Neural progenitor cell (in vitro differentiated cells): ENCODE measurements at places on chromosomes 2 and 18. TPM values are rescaled to one million over a fixed set of nuclear protein-coding genes. Genes with fewer than 3 reads are reported as not detected.
A peak's percentile ranks its signal among the peaks of the same experiment; 100 is the strongest.

DNA sequence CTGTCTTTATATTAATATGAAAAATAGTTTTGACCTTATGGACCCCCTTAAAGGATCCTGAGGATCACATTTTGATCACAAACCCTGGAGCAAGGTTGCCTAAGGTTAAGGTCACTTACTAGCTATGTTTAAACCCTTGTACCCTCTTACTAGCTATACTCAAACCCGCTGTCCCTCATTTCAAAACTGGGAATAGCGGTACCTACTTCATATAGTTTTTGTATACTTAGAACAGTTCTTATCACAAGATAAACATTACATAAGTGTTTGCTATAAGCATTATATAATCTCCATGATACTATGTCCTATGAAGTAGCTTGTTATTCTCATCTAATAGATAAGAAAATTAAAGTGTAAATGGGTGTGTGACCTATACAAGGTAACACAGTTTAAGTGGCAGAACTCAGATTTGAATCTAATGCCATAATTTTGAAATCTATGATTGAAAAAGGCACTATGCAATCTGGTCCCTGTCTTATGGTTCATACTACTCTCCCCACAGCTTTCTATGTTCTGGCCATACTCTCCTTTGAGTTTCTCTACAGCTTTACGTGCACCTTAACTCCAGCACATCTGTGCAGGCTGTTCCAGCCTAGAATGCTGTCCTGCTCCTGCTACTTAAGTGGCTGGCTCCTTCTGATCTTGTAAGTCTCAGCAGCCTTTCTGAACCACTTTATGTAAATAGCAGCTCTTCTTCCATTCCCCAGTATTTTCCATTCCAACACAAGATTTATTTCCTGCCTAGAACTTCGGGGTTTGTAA is 30.4 kb downstream of the HYCC2 start:
- no peaks in the 10 kb centered on the region for H3K4me1 ChIP-seq
- DNase-seq, result no peak
- H3K27ac ChIP-seq, result no peak overlapping the region
- H3K27me3 ChIP-seq, result no peaks in the 10 kb centered on the region
- no peak overlapping the region for H3K4me3 ChIP-seq
- no peaks in the 10 kb centered on the region for H3K36me3 ChIP-seq

C2orf66 gene
- 0.15 and 0.43 TPM in 2 replicates for total RNA-seq

- H3K27me3 ChIP-seq, result no peaks in the 10 kb centered on the region
- H3K4me1 ChIP-seq, result no peaks in the 10 kb centered on the region
- no peaks in the 10 kb centered on the region for H3K36me3 ChIP-seq
- H3K27ac ChIP-seq, result no peak overlapping the region
- peak; percentile 33 for DNase-seq
These were observed 71.0 kb upstream of the DAPL1 start for GRCh38 chr2:158723921-158724802.

SF3B1 gene
- total RNA-seq, result 462 and 787 TPM in 2 replicates

- no peak overlapping the region for H3K4me3 ChIP-seq
- no peak overlapping the region for H3K27ac ChIP-seq
- peaks cover 3% of the 10 kb centered on the region for H3K4me1 ChIP-seq
- DNase-seq, result no peak
- H3K27me3 ChIP-seq, result no peaks in the 10 kb centered on the region
These were observed 248.6 kb downstream of the BCL2 start for GRCh38 chr18:63070767-63071502.

SULT1C2 gene
- total RNA-seq, result 0.28 and 1.6 TPM in 2 replicates

DNA sequence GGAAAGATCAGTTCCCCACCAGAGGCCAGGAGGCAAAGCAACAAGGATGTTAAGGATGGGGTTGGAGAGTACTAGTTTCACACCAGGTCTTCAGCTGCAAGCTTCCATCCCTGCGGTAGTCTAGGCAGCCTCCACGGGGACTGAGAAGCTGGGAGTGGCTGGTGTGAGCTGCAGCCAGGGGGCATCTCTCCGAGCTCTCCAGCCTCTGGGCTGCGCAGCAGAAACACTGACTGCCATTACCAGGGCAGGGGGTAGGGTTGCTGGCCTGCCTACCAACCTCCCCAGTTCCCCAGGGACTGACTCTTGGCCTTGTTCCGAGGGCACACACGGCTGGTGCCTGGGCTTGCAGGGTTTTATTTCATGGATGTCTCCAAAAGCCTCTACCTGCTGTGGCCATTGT is 15.9 kb downstream of the GATA6 start:
- DNase-seq, result peak; percentile 31
- no peaks in the 10 kb centered on the region for H3K36me3 ChIP-seq
- H3K27me3 ChIP-seq, result peaks cover 36% of the 10 kb centered on the region
- no peak overlapping the region for H3K4me3 ChIP-seq

WDR7 gene
- 8.3 and 12.3 TPM in 2 replicates for total RNA-seq

GPC1 gene
- total RNA-seq, result 14.2 and 65.0 TPM in 2 replicates

- H3K4me1 ChIP-seq, result no peaks in the 10 kb centered on the region
- H3K27me3 ChIP-seq, result no peaks in the 10 kb centered on the region
- no peak overlapping the region for H3K4me3 ChIP-seq
- DNase-seq, result no peak
These were observed 1485.2 kb upstream of the PIK3C3 start for GRCh38 chr18:40469851-40470250.

FOXI3 gene
- total RNA-seq, result 0.51 and 0.90 TPM in 2 replicates

CYP27C1 gene
- total RNA-seq, result 3.0 and 3.8 TPM in 2 replicates

- H3K36me3 ChIP-seq, result no peaks in the 10 kb centered on the region
- H3K4me3 ChIP-seq, result no peak overlapping the region
- H3K27ac ChIP-seq, result no peak overlapping the region
- no peak for DNase-seq
- no peaks in the 10 kb centered on the region for H3K4me1 ChIP-seq
- H3K27me3 ChIP-seq, result no peaks in the 10 kb centered on the region
These were observed 81.7 kb upstream of the SEC11C start for GRCh38 chr18:59057969-59058368.

PID1 gene
- 0.90 and 1.4 TPM in 2 replicates for total RNA-seq

GRCh38 chr2:95032868-95033603 is 7.5 kb downstream of the MAL start:
- H3K4me3 ChIP-seq, result no peak overlapping the region
- DNase-seq, result no peak
- H3K27ac ChIP-seq, result no peak overlapping the region
- no peaks in the 10 kb centered on the region for H3K36me3 ChIP-seq
- peaks cover 2% of the 10 kb centered on the region for H3K27me3 ChIP-seq

ACVR1C gene
- 0.93 and 3.0 TPM in 2 replicates for total RNA-seq

- H3K36me3 ChIP-seq, result no peaks in the 10 kb centered on the region
- H3K4me1 ChIP-seq, result no peaks in the 10 kb centered on the region
- DNase-seq, result no peak
- H3K4me3 ChIP-seq, result no peak overlapping the region
These were observed 6.8 kb downstream of the WDPCP start for GRCh38 chr2:63581298-63581961.

DNA sequence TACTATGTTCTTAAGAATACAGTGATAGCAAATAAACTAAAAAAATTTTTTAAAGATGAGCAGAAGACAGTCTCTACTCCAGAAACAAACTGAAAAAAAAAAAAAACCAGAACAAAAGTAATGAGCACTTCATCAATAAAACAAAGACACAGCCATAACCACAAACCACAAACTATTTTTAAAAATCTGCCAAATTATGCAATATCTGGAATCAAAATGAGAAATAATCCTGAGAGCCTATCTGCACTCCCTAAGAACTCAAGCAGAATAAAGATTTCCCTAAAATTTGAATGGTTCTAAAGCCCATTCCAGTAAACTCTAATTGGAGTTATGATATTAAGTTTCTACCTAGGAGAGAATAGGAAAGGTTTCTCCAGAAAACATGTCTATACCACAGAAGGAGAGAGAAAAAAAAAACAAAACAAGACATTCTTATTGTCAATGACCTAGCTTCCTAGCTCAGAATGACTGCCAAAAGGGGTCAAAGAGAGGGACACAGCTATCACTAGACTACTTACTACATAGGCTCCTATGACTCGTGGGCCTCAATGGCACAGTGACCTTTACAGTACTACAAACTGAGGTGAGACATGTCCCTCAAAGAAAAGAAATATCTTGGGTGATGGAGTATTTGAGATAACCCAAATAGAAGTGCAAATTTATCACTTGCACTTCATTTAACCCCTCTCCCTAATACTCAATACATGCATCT is 262.8 kb downstream of the ZEB2 start:
- no peaks in the 10 kb centered on the region for H3K4me1 ChIP-seq
- peaks cover 4% of the 10 kb centered on the region for H3K36me3 ChIP-seq
- no peak for DNase-seq
- no peak overlapping the region for H3K27ac ChIP-seq
- H3K27me3 ChIP-seq, result no peaks in the 10 kb centered on the region
- H3K4me3 ChIP-seq, result no peak overlapping the region

FAP gene
- not detected in 2 replicates for total RNA-seq

DNA sequence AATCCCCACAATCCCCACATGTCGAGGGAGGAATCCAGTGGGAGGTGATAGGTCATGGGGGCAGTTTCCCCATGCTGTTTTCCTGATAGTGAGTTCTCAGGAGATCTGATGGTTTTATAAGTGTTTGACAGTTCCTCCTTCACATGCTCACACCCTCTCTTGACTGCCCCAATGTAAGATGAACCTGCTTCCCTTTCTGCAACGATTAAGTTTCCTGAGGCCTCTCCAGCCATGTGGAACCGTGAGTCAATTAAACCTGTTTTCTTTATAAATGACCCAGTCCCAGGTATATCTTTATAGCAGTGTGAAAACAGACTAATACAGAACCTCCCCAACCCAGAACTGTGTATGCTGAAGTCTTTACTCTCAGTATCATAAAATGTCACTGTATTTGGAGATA is 289.5 kb upstream of the MMADHC start:
- H3K27ac ChIP-seq, result no peak overlapping the region
- no peaks in the 10 kb centered on the region for H3K4me1 ChIP-seq
- no peak overlapping the region for H3K4me3 ChIP-seq
- DNase-seq, result no peak
- H3K36me3 ChIP-seq, result no peaks in the 10 kb centered on the region
- H3K27me3 ChIP-seq, result no peaks in the 10 kb centered on the region
